ENCODE measurements at places on chromosomes 1 and 21.

GRCh38 chr21:29305561-29305960, 6.8 kb downstream of the BACH1 start:
- no peak for DNase-seq

- no peak for DNase-seq
These were observed at the start of gene S100A8 for GRCh38 chr1:153390938-153391710. Gene S100A8 (minus strand): TSS chr1:153391073. CDS start chr1:153390535, 538 bp downstream.

- peak; percentile 5 for DNase-seq
These were observed 51.6 kb downstream of the ZMYM4 start for GRCh38 chr1:35319988-35320713.

DNA sequence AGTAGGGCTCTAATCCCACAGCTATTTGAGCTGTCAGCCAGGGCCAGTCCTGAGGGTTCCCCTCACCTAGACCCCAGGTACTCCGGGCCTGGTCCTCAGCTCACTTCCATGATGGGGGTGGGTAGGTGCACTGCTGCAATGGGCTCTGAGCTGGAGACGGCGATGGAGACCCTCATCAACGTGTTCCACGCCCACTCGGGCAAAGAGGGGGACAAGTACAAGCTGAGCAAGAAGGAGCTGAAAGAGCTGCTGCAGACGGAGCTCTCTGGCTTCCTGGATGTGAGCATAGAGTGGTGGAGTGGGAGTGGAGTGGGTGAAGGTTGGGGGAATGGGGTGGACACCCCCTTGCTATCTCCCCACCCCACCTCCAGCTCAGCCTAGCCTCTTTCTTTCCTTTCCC, 2.1 kb downstream of the S100A1 start:
- no peak for DNase-seq

- peak; percentile 35 for DNase-seq
These were observed 4.3 kb upstream of the MFAP2 start for GRCh38 chr1:16984717-16985116.

- DNase-seq: no peak
These were observed 102.7 kb downstream of the TENT5C start for GRCh38 chr1:117708323-117709248.

DNA sequence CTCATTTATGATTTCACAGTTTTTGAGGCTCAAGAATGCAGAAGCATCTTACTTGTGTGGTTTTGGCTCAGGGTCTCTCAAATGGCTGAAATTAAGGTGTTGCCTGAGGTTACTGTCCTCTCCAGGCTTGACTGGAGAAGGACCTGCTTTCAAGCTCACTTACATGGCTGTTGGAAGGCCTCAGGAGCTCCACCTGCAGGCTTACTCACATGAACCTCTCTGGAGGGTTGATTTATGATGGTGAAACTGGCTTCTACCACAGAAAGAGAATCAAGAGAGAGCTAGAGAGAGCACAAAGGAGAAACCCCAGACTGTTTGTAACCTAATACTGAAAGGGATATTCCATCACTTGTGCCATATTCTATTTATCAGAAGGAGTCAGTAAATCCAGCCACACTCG, 6.2 kb upstream of the KCNK2 start:
- peak; percentile 24 for DNase-seq

DNA sequence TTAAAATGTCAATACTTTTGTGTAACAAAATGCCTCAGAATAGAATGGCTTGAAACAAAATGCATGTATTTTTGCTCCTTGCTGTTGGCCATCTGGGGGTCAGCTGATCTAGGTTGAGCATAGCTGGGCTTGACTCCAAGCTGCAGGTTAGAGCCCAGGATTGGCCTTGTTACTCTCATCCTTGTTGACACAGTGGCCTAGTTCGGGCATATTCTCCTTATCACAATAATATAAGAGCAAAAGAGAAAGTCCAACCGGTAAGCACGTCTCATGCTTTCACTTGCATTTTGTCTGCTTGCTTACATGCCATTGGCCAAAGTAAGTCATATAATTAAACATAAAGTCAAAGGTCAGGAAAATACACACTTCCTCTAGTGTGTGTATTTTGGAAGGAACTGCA, 456.2 kb downstream of the KCNT2 start:
- DNase-seq: no peak

DNA sequence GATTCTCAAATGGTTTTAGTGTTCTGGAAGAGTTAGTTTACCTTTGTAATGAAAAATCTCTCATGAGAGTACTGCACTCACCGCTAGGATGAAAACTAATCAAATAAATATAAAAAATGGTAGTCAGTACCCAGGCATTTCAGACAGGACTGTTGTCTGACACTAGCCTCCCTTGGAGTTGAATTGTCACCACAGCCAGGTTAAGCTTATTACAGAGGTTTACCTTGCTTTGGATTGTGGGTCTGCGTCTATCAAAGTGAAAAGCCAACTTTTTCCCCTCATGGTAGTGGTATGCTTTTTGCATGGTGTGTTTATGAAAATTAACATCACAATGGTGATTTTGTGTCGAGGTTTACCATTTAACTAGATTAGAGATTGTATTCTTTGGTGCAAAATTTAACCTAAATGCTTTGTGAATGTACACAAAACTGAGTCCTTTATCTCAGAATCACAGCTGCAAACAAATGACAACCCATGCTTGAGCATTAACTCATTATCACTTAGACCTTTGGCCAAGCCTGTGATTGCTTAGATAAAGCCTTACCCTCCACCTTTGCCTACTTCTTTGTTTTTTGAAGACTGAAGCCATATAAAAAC, 20.1 kb downstream of the RAP1A start:
- DNase-seq: no peak
